ENCODE measurements at places on chromosomes 16 and 17.

- DNase-seq = no peak
Measured at GRCh38 chr17:72502371-72503341, 381.8 kb downstream of the SOX9 start.

GRCh38 chr17:42475835-42476234 lies 17.2 kb downstream of the ATP6V0A1 start:
- no peak for DNase-seq

DNA sequence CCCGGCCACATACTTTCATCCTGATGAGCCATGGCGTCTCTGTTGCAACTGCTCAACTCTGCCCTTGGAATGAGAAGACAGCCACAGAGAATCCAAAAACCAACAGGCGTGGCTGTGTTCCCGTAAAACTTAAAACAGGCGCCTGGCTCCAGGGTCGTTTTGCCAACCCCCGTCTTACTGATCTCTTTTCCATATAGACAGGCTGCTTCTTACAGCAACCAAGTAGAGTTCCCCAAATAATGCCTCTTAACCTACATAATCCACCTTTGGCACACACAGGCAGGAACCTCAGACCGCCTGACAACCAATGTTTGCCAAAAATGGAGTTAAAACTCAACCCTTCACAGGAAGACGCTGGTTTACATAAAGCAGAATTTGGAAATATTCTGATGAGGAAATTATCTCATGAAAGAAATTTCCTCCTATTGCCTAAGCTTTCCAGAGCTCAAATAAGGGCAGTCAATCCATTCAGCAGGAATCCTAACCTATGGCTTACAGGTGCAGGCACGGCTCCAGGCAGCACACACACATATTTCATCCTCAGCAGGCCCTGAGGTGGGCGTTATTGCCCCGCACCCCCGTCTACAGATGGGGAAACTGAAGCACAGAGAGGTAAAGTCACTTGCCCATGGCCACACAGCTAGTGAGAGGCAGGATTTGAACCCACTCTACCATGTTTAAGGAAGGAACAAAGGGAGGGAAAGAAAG lies 35.8 kb downstream of the LITAF start:
- DNase-seq = no peak

DNA sequence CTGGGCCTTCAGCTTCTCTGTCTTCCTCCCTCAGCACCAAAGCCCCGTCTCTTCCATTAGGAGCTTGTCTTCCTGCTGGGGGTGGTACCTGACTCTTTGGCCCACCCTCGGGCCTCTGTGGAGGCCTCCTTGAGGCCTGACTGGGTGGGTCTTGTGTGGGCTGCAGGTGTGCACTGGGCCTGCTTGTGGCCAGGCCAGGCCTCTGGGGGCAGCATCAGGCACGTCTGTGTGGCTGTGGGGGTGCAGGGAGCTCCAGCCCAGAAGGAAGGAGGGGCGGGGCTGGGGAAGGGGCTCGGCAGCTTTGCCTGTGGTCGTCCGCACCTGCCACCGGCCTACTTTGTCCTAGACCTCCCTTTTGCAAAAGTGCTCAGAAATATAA lies 7.0 kb downstream of the PIGQ start:
- no peak for DNase-seq

- DNase-seq = no peak
Measured at GRCh38 chr16:65728167-65728566, 606.3 kb upstream of the CDH11 start.

DNA sequence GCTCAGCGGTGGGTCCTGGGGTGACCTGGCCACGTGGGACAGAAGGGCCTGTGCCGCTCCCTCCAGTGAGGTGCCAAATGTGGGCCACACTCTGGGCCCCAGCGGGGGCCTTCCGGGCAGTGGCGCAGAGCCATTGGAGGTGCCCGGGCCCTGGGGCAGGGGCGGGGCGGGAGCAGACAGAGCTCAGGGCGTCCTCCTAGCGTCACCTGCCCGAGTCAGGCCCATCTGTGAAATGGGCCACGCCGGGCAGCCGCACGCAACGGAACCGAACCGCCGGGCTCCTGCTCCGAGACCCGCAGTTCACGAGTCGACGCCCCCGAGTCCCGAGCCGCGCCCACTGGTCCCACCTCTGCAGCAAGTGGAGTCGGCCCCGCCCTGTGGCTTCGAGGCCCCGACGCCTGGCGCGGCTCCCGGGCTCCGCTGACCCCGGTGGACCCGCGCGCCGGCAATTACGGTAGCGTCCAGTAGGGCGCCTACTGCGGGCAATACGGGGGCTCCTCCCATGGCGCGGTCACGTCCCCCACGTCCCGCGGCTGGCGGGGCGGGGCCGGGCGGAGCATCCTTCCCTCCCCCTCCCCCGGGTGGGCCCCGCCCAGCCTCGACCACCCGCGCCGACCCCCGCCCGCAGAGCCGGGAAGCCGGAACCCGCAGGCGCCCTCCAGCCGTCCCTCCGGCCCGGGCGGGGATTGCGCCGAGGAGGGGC lies 1.9 kb downstream of the SLC16A3 start:
- peak; percentile 35 for DNase-seq

DNA sequence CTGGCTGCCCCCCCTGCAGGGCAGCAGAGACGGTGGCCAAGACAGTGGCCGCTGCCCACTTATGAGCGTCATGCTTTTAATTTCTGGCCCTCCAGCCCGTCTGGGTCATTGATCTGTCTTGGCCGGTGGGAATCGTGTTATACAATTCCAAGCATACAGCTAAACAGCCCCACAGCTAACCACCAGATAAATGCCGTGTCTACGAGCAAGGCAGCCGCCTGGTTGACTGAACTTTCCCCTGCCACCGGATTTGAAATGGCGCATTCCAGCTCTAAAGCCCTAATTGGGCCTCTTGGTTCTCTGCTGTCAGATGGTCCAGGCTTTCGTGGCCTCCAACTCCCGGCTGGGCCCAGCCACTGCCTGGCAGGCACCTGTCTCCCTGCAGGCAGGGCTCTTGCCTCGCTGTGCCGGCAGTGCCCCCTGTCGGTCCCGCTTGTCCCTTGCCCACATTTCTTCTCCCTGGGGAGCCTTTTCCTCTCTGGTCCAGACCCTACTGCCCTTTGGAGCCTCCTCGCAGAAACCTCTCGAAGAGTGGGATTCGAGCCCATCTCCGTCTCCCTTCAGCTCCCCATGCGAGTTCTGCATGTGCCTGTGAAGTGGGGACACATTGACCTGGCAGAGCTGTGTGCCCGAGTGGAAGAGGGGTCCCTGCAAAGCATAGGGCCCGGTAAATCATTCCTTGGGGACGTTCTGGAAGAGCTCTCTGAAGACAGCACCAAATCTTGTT lies 1.8 kb upstream of the RBFOX3 start:
- DNase-seq = peak; percentile 80

DNA sequence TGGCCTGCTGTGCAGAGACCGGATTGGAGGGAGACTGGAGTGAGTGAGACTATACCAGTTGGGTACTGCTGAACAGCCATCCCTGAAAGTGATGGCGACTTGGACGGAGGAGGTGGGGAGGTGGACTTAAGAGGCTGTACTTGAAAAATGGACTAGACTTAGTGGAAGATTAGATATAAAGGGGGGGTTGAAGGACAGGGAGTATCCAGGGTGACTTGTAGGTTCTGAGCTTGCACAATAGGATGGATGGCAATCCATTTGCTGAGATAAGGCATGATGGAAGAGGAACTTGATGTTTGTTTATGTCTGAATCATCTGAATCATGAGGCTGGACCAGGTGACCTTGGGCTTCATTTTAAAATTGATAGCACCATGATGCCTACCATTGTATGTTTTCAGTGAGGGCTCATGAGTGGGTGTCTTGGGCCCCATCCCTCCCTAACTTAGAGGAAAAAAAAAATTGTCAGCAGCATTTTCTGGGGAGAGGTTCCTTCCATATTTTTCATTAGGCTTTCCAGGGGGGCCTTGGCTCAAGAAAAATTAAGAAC lies 41.2 kb downstream of the PRKCA start:
- no peak for DNase-seq

GRCh38 chr16:68059804-68060203 lies 25.4 kb upstream of the NFATC3 start:
- no peak for DNase-seq

- no peak for DNase-seq
Measured at GRCh38 chr17:12536472-12536871, 129.2 kb upstream of the MYOCD start.

DNA sequence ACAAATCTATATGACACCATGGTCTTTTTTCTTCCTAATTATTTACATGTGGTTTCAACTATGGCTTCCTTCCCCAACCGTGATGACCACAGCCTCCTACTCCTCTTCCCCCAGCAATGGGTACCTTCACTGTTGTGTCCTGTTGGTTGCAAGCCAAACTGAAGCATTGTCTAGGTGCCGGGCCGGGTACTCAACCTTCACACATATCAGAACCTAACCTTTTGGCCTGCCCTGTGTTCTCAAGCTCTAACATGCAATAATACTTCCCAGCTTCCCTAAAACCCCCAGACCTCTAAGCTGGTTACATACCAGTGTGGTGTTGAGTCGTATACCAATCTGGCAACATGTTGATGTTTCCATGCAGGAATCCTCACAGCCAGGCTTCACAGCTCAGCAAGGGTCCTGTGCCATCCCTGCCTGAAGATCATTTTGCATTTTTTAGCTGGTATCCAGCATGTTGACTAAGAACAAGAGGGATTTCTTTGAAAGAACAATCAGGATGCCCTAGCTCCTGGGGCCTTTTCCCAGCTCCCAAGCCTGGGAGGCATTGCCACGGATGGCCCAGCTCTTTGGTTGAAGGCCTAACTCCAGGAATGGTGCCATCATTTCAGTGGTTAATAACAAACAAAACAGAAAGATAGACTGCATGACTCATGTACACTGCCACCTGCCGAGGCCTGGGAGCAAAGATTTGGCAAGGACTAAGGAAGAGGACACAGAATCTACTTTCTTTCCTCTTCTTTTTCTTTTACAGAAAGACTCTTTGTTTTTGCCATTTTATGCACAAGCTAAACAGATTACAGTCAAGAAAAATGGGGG lies 373.7 kb upstream of the SALL1 start:
- DNase-seq = no peak

GRCh38 chr17:11144358-11145233 lies 96.4 kb upstream of the SHISA6 start:
- no peak for DNase-seq

DNA sequence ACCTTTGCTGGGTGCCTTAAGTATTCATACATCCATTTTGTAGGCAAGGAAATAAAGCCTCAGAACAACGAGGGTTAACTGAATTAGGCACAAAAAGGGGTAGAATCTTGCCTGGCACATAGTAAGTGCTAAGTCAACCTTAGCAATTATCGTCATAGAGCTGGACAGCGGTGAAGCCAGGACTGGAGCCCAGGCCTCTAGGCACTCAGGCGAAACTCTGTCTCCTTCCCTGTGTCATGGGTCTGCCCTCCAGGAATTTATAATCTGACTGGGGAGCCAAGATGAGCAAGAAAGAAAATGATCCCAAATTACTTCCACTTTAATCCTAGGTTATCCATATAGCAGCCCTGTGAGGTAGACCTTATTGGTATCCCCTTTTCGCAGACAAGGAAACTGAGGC lies 61.4 kb downstream of the KATNIP start:
- no peak for DNase-seq
